ENCODE measurements at places on chromosomes 12 and 14.
A peak's percentile ranks its signal among the peaks of the same experiment; 100 is the strongest.

- no peak for DNase-seq
These were observed 140.2 kb downstream of the MED13L start for GRCh38 chr12:116137318-116137717.

GRCh38 chr12:28425526-28425925 lies 235.3 kb downstream of the CCDC91 start:
- no peak for DNase-seq

DNA sequence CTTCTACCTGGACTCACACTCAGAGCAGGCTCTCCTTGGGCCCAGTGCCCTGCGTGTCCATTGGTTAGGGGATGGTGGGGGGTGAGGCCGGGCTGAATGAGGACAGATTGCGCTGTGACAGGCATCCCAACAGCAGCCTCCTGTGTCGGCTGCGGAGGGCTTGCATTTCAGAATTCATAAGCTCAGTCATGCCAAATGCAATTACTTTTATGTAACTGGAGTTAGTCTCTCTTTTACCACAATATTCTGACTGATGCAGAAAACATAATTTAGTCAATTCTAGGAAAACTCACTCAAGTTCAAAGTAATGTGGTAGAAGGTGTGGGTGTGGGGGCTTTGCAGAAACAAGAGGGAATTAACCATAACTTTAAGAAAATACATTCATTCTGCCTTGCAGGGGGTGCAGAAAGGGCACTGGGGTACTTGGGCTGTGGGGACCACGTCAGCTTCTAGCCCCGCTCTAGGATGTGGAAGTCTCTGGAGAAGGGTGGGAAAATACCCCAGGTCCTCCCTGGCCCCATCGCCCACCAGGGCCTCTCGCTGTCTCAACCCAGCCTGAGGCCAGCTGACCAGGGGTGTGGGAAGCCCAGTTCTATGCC lies 257.7 kb downstream of the ADGRD1 start:
- DNase-seq, result no peak

GRCh38 chr12:90871726-90872096 lies 83.3 kb downstream of the CCER1 start:
- no peak for DNase-seq

DNA sequence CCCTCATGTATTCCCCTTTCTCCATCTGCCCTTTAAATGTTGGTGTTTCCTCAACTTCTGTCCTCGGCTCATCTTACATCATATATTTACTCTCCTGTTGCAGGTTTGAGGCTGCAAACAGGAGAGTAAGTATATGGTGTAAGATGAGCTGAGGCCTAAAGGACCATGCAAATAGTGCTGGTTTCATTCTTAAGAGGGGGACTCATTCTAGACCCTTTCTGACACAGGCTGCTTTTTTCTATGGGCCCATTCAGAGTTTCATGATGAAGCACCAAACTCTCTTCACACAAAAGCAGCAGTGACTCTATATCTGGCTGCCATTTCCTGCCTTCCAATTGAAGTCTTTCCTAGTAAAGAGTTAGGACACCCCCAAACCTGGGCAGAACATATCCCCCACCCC lies 218.5 kb downstream of the PHLDA1 start:
- no peak for DNase-seq

DNA sequence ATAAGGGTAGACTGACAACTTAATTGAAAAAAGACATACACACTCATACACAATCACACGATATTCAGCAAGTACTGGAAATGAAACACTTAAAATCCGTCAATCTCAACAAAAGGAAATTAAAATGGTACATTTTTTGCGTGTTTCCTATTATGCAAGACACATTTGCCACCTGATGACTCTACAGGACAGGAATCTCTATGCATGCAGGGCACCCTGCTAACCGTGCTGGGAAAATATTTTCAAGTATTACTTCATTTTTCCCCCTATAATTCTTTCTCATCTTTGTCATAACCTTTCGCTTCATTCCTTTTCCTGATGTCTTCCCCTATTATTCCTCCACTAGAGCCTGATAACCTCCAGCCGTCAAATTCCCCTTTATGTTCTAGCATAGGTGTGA lies 150.2 kb downstream of the TMEM132D start:
- DNase-seq, result no peak

DNA sequence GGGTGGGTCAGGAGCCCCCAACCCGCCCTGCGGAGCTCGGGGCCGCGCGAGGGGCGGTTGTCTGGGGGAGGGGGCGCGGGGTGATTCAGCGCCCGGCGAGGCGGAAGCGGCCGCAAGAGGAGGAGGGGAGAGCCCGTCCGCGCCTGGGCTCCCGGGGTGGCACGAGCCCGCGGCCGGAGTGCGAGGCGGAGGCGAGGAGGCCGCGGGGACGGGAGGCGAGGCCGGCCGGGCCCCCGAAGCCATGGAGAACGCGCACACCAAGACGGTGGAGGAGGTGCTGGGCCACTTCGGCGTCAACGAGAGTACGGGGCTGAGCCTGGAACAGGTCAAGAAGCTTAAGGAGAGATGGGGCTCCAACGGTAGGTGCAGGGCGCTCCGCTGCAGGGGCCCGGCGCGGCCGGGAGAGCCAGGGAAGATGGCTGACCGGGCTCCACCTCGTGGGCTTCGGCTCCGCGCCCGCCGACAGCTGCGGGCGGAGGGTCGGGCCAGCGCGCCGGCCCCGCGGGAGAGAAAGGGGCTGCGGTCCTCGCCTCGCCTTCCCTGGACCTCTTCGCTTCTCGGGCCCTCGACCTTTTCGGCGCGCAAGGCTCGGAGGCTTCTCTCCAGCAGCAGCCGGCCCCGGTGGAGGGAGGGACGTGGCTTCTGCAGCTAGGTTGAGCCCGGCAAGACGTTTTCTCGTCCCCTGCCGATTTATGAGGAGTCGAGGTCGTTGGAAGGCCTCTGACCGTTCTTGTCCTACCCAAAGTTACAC lies 677 bp downstream of the ATP2A2 start:
- peak; percentile 77 for DNase-seq

DNA sequence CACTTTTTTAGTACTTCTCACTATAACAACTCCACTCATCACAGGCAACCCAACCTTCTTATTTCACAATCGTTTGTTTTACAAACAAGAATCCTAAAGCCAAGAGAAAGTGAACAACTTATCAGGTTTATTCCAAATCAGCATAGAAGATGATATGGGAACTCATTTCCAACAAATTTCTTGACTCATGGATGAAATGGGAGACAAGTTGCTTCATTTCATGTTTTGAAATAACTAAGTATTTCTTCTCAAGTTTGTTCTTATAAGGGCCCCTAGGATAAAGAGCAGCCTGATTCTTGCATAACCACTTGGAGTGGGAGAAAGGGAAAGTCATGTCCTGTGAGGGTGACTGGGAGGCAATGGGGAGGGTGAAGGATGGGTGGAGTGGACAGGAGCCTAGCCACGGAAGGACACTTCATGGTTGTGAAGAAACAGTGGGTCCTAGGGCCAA lies 168.3 kb downstream of the DUSP6 start:
- no peak for DNase-seq

DNA sequence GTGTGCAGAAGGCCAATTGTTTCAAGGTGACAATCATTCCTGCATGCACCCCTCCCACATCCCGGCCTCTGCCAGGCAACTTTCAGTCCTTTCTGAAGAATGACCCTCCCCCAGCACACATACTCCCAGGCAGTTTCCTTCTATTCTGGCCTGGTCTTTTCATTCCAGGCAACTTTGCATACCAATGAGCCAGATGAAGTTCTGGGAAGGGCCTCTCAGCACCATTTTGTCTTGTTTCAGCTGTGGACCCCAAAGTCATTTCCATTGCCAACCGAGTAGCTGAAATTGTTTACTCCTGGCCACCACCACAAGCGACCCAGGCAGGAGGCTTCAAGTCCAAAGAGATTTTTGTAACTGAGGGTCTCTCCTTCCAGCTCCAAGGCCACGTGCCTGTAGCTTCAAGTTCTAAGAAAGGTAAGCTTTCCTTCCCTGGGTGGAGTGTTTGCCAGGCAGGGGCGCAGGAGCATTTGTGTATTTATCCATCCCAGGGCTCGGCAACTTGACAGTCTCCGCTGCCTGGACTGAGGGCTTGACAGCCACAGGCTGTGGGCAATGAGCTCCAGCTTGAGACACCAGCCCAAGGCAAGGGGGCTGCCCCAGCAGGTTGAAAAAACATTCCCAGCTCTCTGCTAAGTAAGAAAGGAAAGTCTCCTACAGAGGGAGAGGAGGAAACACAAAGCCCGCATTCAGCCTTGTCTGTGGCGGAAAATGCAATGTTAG lies 16.4 kb downstream of the BCL2L14 start:
- DNase-seq, result no peak

GRCh38 chr12:103886195-103886797 lies 43.9 kb upstream of the HSP90B1 start:
- DNase-seq, result no peak

- no peak for DNase-seq
These were observed 14.4 kb downstream of the TNFRSF1A start for GRCh38 chr12:6327229-6328041.

- DNase-seq, result peak; percentile 78
These were observed 175.8 kb upstream of the GRIN2B start for GRCh38 chr12:14157088-14157747.

DNA sequence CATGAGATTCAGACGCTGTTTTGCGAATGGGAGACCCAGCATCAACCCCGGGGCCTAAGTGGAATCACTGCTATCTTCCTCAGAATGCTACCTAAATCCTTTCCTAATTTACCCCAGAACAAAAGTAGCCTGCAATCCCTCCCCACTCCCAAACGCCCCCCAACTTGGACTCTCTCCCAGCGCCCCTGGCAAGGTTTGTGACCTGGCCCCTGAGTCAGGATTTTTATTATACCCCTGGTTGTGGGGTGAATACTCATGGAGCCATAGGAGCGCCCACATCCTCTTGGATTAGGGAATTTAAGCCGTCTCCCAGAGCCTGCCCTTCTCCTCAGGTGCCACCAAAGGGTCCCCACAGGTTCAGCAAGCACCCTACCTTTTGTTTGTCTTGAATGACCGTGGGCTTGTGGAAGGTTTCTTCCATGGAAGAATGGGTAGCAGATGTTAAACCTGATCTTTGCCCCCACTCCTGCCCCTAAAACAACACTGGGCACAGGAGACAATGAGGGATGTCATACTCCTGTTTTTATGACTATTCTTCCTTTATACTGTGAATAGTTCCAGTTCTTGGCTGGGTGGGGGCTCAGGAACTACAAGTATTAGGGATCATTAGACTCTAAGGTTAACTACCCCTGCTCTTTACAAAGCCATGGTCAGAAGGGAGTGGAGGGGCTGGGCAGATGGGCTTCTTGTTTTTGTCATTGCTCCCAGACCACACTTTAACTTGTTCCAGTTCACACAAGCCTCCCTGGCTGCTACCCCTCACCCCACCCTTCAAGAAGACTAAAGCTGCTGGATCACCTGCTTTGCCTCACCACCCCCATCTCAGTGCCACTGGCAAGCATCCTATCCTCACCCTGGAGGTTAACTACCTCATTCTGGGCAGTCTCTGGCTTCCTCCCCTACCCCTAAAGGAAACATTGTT lies 630 bp downstream of the MYL6B start:
- no peak for DNase-seq

DNA sequence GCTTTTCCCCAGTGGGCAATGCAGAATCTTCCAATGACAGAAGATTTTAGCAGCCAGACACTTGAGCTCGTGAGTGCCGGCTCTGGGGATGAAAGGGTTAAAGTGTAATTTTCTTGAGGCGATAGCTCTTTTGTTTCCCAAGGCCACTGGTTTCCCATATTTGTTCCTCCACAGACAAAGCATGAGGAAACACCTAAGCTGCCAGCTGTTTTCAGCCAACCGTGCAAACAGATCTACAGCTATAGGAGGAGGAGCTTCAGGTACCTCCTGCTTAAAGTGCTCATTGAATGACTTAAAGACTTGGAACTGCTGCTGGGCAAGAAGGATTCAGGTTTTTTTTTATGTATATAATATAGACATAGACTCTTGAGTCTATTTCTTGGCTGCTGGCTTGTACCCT lies 1311.5 kb downstream of the TMEM121 start:
- DNase-seq, result no peak

DNA sequence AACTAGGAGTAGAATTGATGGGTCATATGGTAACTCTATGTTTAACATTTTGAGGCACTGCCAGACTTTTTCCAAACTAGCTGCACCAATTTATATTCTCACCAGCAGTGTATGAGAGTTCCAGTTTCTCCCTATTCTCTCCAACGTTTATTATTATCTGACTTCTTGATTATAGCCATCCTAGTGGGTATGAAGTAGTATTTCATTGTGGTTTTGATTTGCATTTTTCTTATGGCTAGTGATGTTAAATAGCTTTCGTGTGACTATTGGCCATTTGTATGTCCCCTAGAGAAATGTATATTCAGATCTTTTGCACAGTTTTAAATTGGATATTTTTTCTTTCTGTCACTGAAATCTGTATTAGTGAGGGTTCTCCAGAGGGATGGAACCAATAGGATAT lies 37.8 kb downstream of the HELB start:
- no peak for DNase-seq

DNA sequence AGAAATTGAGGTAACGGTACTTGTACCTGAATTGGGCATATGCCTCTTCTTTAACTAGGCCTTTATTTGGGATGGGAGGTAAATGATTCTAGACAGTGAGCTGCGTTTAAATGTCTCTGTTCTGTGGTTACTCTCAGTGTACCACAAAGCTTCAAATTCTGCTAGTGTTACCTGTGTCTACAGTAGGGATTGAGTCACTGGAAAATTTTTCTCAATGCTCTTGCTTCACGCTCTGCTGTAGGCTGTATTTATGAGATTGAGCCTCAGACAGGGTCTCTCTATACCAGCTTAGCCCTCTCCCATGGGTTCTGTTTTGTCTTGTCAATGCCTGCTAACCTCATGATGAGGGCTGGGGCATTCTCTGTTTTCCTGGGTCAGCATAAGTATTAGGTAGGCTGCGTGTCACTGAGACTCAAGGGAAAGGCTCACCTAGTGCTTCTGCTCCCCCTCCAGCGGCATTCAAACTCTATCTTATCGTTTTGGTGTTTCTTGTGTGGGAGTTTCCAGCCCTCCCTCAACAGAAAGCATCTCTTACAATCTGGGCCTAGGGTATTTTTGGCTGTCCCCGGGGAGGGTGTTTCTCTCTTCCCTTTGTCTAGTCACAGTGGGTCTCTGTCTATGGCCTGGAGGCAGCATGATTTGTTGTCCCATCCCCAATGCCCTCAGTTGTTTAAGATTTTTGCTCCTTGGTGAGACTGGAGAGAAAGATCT lies 285.8 kb downstream of the ADGRD1 start:
- peak; percentile 78 for DNase-seq

DNA sequence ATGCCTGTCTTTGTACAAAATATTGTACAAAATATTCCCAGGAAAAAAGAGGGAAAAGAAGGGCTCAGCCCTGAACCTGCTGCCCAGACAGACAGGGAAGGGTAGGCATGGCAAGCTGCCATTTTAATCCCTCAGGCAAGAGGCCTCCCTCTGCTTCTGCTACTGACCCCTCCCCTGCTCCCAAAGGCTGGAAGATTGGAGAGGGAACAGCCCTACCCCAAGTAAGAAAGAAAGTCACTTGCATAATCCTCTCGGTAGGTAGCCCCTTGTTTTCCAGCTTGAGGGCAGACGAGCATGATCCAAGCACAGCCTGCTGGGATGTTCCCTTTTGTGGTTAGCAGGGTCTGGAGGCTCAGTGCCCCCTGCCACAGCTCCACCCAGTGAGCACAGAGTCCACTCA lies 20.7 kb downstream of the ADCY6 start:
- no peak for DNase-seq

All from GM13976 (cell line).